ENCODE measurements at places on chromosomes 6 and 20.
A peak's percentile ranks its signal among the peaks of the same experiment; 100 is the strongest.

GRCh38 chr6:131594074-131594473 is 21.0 kb downstream of the ARG1 start:
- DNase-seq = no peak

- no peak for DNase-seq
These were observed 14.6 kb upstream of the MRPS18A start for GRCh38 chr6:43702171-43702533.

DNA sequence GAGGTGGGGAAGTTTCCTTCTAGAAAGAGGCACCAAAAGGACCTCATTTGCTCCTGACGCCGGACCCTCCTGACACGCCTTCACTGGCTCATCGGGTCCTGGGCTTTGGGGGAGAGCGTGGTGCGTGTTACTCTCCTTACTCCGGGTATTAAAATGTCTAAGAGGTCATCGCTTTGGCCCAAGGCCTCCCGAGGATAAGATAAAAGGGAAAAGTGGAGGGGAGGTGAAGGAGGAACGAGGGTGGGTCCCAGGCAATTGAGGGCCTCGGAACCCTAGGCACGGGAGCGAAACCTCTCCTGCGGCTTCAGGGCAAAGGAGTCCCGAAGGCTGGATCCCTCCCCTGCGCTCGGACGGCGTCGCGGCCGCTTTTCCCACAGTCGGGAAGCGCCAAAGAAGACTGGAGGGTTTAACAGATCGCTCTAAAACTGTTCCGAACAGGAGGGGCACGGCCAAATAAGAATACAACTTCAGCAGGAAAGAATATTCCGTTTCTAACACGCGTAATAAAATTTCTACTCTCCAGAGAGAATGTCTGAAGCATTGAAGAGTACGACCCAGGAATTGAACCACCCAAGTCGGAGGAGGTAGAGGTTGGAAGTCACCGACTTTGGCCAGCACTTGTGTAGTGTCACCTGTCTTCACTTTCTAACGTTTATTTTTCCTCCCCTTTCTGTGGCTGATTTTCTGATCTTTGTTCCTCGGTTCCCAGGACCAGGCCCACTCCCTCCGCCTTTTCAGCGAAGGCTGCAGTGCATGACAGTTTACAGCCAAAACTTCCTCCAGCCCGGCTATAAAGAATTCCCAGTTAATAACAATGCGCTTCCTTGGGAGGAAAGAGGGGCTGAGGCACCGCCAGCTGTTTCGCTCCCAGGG is 2.1 kb upstream of the TBXT start:
- no peak for DNase-seq

DNA sequence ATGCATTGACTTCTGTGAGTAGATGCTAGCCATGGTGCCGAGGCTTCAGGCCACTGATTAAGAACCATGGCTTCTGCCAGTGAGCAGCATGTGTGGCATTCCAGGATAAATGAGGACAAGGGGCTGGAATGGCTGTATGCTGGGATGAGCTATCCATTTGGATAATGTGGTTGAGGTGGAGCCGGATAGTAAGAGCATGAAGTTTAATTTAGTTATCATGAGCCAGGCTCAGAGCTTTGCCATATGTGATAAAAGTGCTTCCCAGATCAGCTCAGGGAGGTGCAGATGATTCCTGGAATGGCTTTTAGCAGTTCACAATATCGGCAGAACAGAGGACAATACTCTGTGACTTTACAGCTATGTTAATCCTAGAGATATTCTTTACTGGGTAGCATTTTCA is 34.6 kb upstream of the RNF8 start:
- DNase-seq = no peak

GRCh38 chr20:48015141-48015910 is 230.0 kb upstream of the SULF2 start:
- DNase-seq = no peak

- no peak for DNase-seq
These were observed 33.3 kb downstream of the PDRG1 start for GRCh38 chr20:31918466-31919105.

DNA sequence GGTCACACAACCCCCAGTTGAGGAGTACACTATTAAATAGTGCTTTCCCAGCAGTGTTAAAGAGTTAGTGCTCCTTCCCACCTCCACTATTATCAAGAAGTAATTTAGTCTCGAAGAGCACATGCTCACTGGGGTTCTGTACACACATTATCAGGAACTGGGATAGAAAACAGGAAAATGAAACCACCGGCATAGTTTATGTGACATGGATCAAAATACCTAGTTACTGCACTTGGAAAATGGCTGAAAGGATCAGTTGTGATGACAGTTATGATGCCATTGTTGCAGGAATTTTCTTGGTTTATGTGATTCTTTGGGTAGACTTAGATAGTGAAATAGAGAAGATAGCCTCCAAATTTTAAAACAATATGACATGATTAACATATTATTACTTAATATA is 152.9 kb downstream of the AKAP7 start:
- DNase-seq = no peak

DNA sequence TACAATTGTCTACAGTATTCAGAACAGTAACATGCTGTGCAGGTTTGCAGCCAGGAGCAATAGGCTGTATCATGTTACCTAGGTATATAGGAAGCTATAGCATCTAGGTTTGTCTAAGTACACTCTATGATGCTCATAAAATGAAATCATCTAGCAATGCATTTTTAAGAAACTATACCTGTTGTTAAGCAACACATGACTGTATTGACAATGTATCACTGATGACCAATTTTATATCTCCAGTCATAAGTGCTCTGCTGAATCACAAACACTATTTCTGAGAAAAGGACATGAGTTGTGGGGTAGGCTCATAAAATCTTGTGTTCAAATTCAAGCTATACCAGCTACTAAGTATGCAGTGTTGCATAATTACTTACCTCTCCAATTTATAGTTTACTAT is 501.3 kb downstream of the CD109 start:
- no peak for DNase-seq

- DNase-seq = no peak
These were observed 43.3 kb downstream of the SULF2 start for GRCh38 chr20:47741669-47742608.

DNA sequence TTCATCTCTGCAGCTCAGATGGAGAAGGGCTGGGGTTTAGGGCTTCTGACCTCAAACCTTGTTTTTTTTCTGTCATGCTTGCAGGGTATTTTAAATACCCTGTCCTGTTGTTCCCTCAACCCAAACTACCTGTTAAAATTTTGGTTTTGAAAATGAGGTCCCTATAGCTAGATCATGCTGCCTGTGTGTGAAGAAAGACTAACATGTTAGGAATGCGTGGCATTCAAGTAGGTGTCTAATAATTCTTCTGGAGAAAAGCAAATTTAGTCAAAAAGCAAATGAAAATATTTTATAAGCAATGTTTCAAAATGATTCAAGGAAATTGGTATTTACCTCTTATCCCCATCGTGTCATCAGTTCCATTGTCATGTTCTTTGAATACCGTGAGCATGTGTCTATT is 77.2 kb upstream of the C20orf144 start:
- DNase-seq = no peak

GRCh38 chr6:91278416-91278815 is 691.5 kb upstream of the MAP3K7 start:
- no peak for DNase-seq

DNA sequence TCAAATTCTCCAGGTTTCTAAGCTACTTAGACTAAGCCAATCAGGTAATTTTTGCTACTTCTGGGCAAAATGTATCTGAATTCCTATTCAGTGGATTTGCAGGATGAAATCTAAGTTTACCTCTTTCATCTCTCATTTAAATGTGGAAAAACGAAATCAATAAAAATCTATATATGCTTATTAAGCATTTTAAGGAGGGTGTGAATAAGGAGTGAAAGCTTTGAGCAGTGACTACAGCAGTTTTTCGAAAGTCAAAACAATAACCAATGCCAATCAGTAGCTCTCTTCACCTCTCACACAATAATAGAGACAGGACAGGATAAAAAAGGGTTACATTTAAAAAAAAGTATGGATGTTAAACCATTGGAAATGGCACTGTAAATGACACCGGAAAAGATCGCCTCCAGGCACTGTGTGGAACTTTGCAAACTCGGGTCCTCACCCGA is 476 bp upstream of the BCKDHB start:
- no peak for DNase-seq

- DNase-seq = no peak
These were observed 1.1 kb upstream of the IP6K3 start for GRCh38 chr6:33747823-33748222.

DNA sequence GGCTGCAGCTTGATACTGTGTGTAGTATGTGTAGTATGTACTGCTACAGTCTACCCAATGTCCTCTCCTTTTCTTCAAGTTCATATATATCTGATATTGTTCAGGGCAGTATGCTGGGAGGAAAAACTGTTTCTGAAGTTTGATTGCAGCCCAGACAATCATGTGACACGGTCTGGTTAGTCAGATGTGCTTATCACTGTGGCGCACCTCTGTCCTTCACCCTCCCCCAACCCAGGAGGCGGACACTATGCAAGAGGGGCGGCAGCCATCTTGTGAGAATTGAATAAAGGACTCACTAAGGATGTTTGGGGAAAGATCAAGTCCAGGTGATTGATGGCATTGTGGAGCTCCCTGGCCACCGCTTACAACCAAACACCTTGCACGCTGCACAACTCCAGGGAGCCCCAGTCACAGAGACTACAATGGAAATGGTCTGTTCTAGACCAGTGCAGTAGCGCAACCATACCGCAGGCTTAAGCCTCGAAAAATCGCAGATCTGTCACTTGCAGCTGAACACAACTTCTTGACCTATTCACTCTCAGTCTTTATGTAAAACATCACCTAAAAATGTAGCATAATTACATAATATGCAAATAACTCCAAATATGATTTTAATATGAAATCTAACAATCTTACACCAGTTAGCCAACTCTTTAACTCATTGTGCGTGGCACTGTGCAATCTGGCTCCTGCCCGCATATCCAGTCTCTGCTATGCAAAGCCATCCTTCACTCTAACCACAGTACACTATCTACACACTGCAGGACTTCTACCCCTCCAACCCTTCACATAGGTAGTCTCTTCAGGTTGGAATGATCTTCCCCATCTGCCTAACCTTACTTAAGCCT is 79.3 kb downstream of the VGLL2 start:
- DNase-seq = no peak

DNA sequence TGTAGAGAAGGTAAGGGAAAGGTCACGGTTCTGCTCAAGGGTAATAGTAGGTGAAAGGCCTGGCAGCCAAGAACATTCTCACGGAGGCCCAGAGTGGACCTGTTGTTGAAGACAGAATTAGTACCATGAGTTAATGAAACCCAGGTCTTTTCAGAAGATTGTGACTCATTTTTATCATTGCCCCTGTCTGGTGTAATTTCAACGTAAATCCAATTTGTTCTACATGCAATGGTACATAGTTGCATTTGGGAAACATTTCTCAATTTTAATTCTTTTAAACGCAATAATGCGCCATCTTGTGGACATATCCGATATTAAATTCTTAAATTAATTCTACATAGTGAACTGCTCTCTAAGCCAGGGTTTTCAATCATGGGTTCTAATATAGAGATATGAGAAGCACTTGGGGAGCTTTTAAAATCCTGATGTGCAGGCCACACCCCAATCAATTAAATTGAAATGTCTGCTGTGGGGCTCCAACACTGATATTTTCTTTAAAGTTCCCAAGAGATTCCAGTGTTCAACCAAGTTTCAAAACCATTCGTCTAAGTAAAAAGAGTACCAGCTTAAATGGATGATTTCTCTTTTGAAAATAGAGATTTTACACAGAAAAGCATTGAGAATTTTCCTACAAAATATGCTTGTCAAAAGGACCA is 257.4 kb downstream of the PLCB1 start:
- DNase-seq = peak; percentile 70

DNA sequence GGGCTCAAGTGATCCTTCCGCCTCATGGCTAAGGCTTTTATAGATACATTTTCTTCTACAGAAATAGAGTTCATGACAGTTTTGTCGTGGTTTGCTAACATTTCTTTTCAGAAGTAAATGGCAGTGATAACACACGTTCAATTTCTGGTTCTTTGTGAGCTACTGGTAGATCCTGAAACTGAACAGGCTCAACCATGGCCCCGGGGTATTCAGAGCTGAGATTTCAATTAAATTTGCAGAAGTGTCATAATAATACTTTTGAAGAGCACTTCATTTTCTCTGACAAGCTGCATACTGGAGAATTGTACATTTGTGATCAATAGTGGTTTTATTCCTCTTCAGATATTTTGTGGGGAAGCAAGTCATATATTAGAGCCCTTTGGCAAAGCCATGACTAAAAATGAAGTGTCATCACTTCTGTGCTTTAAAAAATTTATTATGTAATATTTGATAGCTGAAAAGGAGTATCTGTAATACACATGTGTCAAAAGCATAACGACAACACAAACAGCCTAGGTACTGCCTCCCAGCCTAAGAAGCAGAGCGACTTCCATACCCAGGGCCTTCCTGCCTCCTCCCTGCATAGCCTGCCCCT is 84.3 kb upstream of the SCP2D1 start:
- DNase-seq = no peak

GRCh38 chr6:684831-685636 is 7.9 kb downstream of the EXOC2 start:
- peak; percentile 80 for DNase-seq

- peak; percentile 63 for DNase-seq
These were observed 56.6 kb downstream of the SYTL3 start for GRCh38 chr6:158706369-158706982.

DNA sequence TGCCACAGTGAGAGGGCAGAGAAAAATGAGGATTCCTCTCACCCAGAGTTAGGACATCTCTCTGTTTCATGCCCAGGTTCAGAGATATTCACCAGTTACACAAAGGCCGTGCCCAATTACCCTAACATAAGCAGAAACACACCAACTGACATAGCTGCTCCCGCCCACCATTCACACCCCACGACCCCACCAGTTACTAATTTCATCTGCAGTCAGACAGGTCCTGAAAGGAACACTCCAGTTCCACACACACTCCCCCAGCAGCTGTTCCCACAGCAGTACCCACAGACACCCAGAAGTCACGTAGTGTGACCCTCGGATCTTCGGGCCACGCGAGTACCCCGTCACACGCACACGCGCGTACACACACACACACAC is 532 bp downstream of the TMEM74B start:
- no peak for DNase-seq

- no peak for DNase-seq
These were observed 168.0 kb downstream of the ZMYND8 start for GRCh38 chr20:47188540-47188939.

DNA sequence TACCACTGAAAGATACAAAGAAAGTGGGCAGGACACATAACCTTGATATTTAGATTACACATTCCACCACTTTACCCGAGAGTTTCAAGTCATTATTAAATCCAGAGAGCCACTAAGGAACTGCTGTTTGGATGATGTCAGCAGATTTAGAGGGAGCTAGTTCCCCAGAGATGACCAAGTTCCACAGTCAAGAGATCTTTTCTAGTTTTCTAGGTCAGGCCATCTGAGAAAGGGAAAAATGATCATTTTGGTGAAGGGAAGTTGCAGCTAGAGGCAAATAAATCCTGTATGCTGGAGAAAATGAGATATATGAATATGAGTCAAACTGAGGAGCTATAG is 147.8 kb downstream of the HS3ST5 start:
- DNase-seq = no peak

DNA sequence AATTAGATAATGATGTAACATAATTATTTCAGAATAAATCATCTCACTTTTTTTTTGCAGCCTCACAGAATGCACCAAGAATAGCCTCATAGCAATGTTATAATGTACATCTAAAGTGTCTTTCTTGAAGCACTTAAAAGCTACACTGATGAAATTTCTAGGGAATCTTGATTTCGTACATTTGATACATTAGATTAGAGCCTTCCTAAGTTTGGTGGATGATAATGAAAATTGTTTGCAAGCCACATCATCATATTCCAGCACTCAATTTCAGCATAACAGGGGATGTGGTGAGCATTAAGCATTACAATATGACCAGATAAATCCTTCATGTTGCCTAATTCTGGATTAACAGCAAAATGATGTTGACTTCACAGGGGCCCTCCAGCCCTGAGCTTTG is 9.7 kb upstream of the METTL24 start:
- no peak for DNase-seq

All from suppressor macrophage treated with lipopolysaccharide for 1 hour (primary cell).